ENCODE measurements at places on chromosomes 4 and X. TPM values are rescaled to one million over a fixed set of nuclear protein-coding genes. Genes with fewer than 3 reads are reported as not detected.

GRCh38 chrX:153650959-153651358 lies 4.0 kb downstream of the DUSP9 start:
- no peak for DNase-seq

DNA sequence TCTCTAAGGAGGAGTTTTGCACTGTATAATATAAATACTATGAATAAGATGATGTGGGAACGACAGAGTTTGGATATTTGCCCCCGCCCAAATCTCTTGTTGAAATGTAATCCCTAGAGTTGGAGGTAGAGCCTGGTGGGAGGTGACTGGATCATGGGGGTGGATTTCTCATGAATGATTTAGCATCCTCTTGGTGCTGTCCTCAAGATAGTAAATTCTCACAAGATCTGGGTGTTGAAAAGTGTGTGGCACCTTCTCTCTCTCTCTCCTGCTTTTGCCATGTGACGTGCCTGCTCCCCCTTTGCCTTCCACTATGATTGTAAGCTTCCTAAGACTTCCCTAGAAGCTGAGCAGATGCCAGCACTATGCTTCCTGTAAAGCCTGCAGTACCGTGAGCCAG lies 241.6 kb upstream of the ETNPPL start:
- DNase-seq = no peak

DNA sequence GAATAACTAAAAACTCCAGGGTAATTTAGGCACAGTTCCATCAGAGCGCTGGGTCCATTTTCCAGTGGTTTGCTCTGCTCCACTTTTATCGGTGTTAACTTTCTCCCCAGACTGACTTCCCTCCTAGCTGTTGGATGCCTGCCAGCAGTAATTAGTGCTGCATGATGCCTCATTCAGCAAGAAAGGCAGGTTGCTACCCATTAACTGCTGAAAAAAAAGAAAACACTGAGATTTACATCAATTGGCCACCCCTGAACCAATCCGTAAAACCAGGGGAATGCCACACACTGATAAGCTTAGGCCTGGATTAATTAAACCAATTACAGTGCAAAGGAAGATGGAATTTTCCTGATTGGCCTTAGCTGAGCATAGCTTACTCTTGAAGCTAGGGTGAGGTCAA lies 182.4 kb upstream of the CXXC4 start:
- DNase-seq = peak; percentile 41

DNA sequence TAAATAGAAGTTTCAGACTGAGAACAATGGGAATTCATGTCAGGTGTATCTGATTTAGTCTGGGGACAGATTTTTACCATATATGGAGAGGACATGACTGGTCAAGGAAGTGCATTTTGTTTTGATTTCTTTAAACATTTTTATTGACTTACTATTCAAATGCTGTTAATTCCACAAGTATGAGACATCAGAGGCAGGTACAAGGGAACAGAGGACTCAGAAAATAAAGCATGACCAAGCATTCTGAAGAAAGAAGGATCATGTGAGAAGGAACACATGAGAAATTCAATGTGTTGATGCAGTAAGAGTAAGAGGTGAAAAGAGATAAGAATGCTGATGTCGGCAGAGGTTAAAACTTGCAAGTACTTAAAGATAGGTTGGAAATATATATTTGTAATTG lies 1452.6 kb downstream of the PCDH7 start:
- DNase-seq = no peak

GRCh38 chrX:119118780-119119395 lies 8.7 kb downstream of the KIAA1210 start:
- DNase-seq = peak; percentile 29

GRCh38 chr4:113758372-113758771 lies 3.2 kb downstream of the CAMK2D start:
- no peak for DNase-seq

DNA sequence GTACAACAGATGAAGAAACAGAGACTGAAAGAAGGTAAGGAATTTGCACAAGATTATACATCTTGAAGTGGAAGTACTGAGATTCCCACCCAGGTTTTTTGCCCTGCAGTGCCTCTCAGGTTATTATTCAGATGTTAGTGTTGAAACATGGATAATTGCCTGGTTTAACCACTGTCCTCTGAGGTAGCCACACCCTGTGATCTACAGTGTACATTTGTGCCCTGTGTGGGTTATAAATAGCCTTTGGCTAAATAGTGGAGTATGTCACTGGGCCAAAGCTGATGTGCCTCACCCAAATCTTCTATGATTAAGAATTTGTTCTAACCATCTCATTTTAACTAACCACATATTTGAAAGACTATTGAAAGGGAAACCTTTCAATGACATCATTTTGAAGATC lies 5.4 kb upstream of the ASB5 start:
- no peak for DNase-seq

DNA sequence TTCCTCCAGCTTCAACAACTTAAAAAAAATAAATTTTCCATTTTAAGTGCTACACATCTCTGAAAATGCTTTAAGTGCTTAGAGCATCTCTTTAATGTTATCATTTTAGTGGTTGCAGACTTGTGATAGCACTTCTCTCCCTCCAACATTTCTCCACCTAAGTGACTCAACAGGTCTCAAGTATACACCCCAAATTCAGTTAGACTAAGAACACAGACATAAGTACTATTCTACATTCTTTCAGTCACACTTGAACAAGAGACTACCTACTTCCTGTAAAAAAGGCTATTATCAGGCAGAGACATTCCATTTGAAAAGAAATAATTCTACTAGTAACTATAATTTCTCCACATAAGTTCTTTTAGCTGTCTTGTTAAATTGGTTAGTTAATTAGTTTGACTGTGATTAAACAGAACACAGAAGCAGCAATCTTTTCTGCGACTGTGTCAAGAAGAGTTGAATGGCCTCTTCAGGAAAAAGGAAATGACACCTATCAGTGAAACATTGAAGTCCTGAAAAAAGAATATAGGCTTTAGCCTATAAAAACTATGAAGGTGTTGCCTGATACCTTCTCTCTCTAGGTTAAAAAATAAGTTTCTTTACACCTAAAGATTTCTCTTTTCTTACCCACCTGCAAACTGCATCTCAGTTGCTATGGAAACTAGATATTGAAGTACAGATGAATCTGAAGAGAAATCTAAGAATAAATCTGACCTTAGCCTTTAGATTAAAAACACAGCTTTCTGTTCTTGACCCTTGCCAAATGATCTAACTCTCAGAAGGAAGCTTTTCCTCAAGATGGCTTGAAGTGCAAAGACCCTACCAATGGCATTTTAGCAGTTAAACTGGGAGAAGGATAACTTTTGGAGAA lies 18.0 kb downstream of the NAF1 start:
- DNase-seq = no peak

DNA sequence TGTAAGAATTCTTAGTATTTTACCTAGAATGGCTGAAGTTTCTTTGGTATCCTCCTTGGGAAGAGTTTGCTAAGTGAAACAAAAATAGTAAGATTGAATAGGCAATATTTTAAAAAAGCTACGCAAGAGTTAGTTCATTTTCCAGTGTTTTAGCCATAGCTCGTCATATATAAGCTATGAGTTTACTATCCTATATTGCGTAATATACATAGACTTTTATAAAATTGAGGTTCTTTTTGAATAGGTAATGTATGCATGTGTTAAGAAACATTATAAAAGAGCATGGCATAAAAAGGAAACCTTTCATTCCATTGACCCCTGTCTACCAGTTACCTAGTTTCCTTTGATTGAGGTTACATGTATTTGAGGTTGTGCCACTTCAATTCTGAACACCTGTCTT lies 67.0 kb downstream of the DACH2 start:
- DNase-seq = no peak

- DNase-seq = peak; percentile 90
These were observed 43.6 kb downstream of the TSC22D3 start for GRCh38 chrX:107731831-107732502.

- no peak for DNase-seq
These were observed 17.2 kb downstream of the SPIN3 start for GRCh38 chrX:56978172-56978571.

GRCh38 chr4:73589261-73589847 lies 30.9 kb downstream of the RASSF6 start:
- no peak for DNase-seq

DNA sequence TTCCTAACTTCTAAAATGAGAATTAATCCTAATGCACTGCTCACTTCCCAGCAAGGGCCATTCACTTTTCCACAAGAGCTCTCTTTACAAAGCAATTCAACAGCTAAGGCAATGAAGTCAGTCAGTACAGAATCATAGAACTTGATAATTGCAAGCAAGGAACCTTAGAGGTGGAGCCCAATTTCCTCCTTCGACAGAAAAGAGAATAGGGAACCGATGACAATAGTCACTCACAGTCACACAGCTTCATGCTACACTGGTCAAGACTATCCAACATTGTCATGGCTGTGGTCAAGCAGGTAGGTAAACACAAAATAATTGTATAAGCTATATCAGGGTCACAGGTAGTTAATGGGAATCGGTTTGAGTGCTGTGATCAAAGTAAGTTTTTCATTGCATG lies 90.0 kb downstream of the ELOVL6 start:
- DNase-seq = no peak

DNA sequence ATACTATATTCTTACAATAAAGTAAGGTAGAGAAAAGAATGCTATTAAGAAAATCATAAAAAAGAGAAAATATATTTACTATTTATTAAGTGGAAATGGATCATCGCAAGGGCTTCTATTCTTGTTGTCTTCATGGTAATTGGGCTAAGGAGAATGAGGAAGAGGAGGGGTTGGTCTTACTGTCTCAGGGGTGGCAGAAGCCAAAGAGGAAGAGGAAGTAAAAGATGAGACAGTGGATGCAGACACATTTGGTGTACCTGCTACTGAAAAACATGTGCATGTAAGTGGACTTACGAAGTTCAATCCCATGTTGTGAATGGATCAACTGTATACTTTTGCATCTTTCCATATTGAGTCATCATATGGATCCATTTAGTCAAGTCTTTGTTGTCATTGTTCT lies 1502.1 kb upstream of the ADGRL3 start:
- DNase-seq = no peak

DNA sequence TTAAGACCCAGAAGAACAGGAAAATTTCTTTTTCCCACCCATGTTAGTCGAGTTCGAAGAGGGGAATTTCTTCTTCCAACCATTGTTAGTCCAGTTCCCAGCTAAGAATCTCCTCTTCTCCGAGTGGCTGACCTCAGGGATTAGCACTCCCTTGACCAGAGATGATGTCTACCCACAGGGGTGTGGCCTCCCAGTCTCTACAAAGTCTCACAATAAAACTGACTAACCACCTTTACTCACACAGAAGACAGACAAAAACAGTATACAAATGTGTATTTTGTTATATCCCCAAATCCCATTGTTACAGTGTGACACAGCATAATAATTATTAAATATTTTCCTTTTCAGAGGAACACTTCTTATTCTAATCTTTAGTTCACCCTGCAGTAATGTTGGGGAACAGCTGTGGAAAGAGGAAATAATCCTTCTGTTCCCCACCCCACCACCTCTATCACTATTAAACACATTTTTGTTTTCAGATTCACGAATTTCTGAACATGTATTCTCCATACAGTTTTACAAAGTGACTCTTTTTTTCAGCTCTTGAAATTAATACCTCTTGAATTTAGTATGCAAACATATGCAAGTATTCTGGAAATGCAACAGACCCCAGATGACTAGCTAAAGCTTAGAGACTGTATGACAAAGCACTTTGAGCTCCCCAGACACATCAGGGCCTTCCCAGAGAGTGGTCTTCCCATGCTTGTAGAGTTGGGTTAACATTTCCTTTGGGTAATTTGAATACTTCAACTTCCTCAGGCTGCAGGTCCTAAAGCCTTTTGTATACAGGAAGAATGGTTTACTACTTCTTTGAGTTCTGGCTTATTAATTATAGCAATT lies 62.5 kb upstream of the NFKB1 start:
- no peak for DNase-seq

DNA sequence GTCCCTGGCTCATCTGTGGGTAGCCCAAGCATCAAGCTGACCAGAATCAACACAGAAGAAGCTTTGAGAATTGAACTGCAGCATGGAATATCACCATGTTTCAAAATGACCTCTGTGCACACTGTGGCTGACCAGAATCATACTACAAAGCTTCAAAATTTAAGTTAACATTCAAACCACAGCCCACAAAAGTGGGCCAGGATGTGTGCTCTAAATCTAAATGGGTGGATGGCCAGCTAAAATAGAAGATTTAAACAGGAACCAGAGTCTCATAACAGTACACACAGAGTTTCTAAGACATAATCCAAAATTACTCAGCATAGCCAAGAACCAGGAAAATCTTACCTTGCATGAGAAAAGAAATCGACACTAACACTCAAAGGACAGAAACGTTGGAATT lies 46.1 kb downstream of the KLF3 start:
- no peak for DNase-seq

Gene LEF1
- total RNA-seq = 0.71 TPM

Gene BLTP1
- 39.3 TPM for total RNA-seq

Gene GLRA2
- not detected for total RNA-seq

Gene KLHL4
- 1.2 TPM for total RNA-seq

Gene GAGE2A
- total RNA-seq = not detected

Gene ERCC6L
- total RNA-seq = 0.10 TPM

Gene MAMLD1
- 3.2 TPM for total RNA-seq

Gene CDX4
- not detected for total RNA-seq

Gene TNIP3
- total RNA-seq = 0.15 TPM

Gene ALB
- 2.2 TPM for total RNA-seq

Gene FRG2
- total RNA-seq = not detected

Gene PGAM4
- total RNA-seq = 0.56 TPM

Gene SLITRK4
- total RNA-seq = 0.73 TPM

Gene NIPAL1
- total RNA-seq = 1.5 TPM

Gene SMARCA1
- 41.9 TPM for total RNA-seq

Gene UGT2B17
- total RNA-seq = not detected

Gene CCDC158
- 0.68 TPM for total RNA-seq

Gene XK
- 6.0 TPM for total RNA-seq

Gene CWH43
- not detected for total RNA-seq

Data from left cardiac atrium (tissue), 4 donors.